ENCODE measurements at places on chromosomes 2 and 18.

- DNase-seq, result no peak
Measured at GRCh38 chr2:15218423-15219086, 342.6 kb downstream of the NBAS start.

GRCh38 chr18:78603102-78603983 is 376.3 kb upstream of the SALL3 start:
- no peak for DNase-seq

GRCh38 chr18:73235921-73236320 is 368.1 kb upstream of the NETO1 start:
- DNase-seq, result no peak

- no peak for DNase-seq
Measured at GRCh38 chr18:24843123-24843522, 382.7 kb downstream of the HRH4 start.

DNA sequence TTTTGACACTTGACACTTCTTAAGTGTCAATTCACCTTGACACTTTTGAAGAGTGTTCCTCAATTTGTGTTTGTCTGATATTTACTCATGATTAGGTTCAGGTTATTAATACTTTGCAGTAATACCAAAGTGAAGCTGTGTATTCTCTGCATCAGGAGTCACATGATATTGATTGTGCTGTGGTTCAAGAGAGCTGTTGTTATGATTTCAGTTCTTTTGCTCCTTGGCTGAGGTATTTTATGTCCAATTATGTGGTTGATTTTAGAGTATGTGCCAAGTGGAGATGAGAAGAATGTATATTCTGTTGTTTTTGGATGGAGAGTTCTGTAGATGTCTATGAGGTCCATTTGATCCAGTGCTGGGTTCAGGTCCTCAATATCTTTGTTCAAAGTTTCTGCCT is 17.2 kb downstream of the EHBP1 start:
- DNase-seq, result no peak

- peak; percentile 36 for DNase-seq
Measured at GRCh38 chr18:48777026-48777743, 173.6 kb downstream of the SMAD7 start.

- no peak for DNase-seq
Measured at GRCh38 chr2:86648681-86649080, 25.0 kb upstream of the RNF103 start.

DNA sequence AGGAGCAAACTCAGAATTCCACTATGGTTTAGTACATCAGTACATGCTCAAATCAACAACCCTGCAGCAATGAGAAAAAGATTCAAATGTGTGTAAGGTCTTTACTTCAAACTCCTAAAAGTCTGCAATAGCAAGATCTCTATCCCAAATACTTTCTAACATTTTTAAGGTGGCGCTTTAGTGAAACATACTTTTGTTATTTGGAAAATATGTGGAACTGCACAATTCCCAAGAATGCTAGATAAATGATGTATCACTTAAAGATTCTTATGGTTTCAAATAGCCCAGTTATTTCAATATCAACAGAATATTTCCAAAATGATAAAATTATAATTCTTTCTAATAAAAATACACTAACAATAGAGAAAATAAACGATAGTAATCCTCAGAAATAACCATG is 227.6 kb upstream of the SMAD7 start:
- no peak for DNase-seq

GRCh38 chr18:9240270-9240669 is 94.3 kb upstream of the TWSG1 start:
- DNase-seq, result no peak

DNA sequence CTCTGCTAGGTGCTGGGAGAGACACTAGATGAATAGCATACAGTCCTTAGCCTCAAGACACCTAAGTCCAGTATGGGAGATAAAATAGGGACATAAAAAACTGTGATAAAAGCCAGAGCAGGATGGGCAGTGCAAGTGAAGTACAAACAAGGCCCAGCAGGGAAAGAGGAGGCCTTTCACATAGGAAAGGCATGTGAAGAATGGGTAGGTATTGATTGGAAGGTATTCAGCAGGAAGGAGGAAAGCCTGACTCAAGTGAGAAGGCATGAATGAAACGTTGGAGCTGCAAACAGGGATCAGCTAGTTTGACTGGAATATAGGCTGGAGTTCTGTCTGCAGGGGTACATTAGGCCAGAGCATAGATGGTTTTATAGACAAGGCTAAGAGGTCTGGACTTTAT is 11.0 kb upstream of the CXCR4 start:
- no peak for DNase-seq

DNA sequence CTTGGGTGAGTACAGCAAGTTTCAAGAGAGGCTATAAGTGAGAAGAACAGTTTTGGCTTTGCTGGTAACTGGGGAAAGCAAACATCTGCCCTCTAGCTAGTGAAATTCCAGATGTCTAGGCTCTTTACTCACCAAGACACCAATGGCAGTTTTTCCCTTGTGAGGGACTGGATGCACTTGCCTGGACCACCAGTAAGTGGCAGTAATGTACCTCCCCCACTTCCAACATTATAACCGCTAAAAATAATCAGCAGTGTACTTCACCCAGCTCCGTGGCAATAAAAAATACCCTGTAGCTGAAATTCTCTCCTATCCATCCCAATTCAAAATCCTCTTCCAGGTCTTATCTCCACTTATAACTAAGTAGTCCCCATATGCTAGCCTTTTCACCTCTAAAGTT is 383.9 kb downstream of the ARHGAP15 start:
- peak; percentile 72 for DNase-seq

DNA sequence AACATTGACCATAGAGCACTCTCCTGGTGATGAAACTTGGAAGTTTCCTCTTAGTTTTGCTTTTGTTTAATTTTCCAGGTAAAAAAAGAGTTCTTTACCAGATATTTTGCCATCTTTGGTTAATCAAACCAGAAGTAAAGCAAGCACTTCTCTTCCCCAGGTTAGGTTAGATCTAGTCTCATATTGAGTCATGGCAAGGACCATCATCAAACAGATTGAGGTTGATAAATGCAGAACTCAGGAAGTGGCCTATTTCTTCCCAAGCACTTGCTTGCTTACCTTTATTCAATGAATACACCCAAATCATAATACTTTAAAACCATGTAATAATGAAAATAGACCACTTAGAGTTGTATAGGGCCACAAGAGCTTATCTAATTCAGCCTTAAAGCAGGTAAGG is 23.4 kb downstream of the DNAH6 start:
- DNase-seq, result no peak

DNA sequence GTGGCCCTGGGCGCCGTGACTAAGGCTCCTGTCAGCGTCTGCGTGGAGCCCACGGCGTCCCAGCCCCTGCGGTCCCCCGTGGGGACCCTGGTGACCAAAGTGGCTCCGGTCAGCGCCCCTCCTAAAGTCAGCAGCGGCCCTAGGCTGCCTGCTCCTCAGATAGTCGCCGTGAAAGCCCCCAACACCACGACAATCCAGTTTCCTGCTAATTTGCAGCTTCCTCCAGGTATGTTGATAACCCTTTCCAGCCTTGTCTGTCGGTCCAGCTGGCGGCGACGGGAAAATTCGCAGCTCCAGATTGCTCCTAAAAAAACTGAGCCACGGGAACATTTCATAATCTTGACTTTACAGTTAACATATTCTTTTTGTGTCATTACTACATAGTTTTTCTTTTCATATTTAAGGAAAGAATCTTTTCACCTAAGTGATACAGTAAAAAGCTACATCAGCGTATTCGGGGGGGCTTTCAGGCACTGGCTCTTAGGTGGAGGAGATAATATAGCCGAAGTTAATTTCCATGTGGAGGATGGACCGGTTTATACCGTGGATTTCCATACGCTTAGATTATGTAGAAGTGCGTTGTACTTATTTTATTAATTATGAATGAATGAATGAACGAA is 916 bp downstream of the TAF4B start:
- DNase-seq, result no peak

- DNase-seq, result no peak
Measured at GRCh38 chr2:25187729-25188350, 19.5 kb upstream of the POMC start.

- no peak for DNase-seq
Measured at GRCh38 chr2:217792626-217793527, 209.9 kb downstream of the TNS1 start.

GRCh38 chr2:27735263-27735904 is 36.1 kb upstream of the MRPL33 start:
- peak; percentile 18 for DNase-seq

DNA sequence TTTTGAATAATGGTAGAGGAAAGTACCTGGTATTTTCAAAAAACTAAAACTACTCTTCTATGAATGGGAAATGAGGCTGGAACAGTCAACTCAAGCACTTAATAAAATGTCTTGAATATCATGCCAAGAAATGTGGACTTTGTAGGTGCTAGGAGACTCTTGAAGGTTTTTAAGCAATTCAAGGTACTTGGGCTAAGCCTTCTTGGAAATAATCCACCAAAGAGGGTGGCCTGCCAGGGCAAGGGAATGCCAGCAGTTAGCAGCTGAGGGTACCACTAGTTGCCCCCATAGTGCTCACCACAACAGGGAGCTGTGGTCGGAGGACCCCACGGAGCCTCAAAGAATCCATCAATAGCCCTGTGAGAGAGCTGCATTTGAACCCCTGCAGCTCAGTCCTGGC is 14.6 kb upstream of the ACYP2 start:
- no peak for DNase-seq

DNA sequence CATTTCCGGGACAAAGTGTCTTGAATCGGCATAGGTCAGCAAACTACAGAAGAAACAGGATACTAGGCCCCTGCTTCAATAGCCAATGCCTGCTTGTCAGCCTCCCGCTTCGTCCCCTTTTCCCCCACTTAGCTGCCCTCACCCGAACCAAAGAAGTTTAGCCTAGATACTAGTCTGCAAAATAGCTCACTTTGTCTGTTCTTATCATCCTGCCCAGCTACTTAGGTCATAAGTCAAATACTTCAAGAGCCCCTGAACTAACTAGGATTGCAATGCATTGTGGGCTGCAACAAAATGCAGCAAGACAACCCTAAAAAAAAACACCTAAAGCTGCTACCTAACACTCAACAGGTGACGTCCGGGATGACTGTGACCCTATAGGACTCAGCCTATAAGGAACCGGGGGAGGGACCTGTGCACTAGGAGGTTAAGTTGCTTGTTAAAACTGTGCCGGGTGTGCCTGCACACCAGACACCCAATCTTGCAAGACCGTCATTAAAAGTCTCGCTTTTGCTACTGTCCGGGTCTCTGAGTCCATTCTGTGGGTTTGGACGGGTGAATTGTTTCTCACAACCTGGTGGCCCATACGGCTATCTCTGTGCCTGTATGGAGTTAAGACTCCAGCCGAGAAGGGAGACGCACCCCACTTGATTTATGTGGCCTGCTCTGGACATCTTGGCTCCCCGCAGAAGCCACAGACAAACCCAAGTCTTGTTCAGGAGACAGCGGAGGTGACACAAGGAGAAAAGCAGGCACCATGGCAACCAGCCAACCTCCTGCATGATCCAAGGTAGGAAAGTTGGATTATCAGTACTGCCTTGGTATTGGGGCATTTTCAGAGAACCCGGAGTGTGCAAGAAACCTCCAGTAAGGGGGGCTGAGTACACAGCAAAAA is 105.9 kb downstream of the HIBCH start:
- DNase-seq, result no peak

DNA sequence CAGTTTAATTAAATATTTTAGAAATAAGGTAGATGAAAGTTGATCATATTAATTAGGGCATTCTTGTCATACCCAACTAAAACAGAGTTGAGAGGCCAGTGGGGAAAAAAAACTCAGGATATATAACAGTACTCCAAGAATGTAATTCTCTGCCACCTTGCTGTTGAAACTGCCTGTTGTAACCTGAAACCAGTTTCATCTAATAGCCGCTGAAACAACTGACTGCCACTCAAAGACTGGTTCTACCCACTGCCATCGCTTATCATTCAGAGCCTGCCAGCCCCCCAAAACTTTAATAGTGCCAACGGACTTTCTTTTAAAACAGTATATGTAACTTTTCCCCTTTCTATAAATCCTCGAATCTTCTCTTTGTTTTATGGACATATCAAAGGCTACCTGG is 37.7 kb upstream of the FSIP2 start:
- DNase-seq, result no peak

GRCh38 chr2:165621086-165621560 is 151.6 kb downstream of the CSRNP3 start:
- peak; percentile 68 for DNase-seq

- no peak for DNase-seq
Measured at GRCh38 chr2:15967415-15968279, 27.3 kb downstream of the MYCN start.

DNA sequence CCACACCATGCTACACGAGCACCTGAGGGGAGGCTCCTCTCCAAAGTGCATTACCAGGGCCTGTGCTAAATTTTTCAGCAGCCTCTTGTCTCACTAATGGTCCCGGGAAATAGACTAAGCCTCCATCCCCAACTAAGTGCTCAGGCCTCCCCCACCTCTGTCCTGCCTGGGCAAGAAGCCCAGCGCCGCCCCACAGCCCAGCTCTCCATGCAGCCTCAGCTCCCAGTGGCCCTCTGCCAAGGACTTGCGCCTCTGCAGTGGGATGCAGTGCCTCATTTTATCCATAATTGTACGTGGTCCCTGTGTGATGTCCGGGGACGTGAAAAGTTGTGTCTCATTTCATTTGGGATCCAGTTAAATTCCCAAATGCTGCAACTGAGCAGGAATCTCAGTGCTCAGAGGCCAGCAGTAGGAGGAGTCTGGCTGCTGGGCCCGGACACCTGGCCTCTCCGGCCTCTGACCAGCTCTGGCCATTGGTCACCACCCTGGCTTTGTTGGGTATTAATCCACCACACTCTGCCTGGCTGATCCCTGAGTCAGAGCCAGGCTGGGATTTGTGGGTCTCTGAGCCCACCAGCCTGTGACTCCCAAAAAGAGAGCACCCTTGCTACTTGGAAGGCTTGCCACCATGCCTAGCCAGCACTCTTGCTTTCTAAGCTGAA is 11.4 kb upstream of the STEAP3 start:
- no peak for DNase-seq

DNA sequence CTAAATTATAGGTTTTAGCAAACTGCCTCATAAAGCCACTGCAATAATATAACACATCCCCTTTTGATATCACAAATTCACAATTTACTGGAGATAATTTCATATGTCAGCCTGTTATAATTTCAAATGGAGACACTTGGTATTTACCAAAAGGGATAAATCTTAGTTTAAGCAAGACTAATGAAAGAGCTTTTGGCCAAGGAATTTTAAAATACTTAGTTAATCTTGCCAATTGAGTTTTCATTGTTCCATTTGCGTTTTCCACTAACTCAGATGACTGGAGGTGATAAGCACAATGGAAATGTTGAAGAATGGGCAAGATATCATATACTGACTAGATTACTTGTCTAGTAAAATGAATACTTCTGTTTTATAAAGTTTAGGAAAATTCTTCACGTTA is 379.3 kb upstream of the SYT4 start:
- no peak for DNase-seq

GRCh38 chr2:66173645-66174044 is 261.3 kb upstream of the MEIS1 start:
- no peak for DNase-seq

- no peak for DNase-seq
Measured at GRCh38 chr2:2842466-2842865, 511.4 kb upstream of the MYT1L start.

GRCh38 chr18:49002881-49003280 is 52.1 kb upstream of the SMAD7 start:
- no peak for DNase-seq

GRCh38 chr18:49100226-49100968 is 149.6 kb upstream of the SMAD7 start:
- DNase-seq, result peak; percentile 62

Data from brain microvascular endothelial cell (primary cell).